Fibroblast of mammary gland (primary cell): ENCODE measurements at places on chromosomes 7 and 10.
A peak's percentile ranks its signal among the peaks of the same experiment; 100 is the strongest.

GRCh38 chr7:93352881-93353280 lies 120.7 kb downstream of the VPS50 start:
- DNase-seq: no peak

DNA sequence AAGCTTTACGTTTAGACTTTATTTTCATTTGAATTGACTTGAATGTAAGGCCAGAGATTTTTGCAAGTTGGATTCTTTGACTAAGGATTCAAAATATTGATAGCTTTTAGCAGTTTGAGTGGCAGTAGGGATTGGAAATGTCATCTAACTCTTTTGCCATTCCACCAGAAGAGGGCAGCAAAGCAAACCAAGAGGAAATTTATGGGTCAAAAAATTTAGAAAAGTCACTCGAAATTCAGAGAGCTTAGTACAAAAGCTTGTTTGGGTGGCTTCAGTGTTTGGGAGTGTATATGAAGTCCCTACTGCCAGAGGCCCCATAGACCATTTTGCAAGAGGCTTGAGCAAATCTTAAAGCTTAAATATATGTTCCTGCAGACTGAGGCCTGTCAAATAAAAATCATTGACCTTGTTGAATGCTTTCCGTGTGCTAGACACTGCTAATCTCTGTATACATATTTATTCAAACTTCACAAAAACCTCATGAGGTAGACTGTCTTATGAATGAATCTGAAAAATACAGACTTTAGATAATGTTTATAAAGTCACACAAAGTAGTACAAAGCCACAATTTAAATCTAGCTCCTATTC lies 44.6 kb upstream of the RSBN1L start:
- peak; percentile 53 for DNase-seq

DNA sequence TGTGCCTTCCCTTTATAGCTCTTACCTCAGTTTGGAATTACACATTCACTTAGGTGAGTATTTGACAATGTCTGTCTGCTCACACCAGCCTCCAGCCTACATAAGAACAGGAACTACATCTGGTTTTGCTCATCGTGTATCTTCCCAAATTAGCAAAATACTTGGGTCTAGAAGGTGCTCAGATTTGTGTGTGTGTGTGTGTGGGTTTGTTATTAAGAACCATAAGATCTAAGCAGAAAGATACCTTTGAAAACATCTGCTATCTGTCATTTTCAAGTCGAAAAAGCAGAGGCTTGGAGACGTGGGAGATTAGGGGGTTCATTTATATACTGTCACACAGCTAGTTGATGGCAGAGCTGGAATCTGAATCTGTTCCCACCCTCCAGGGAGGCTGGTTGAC lies 14.8 kb upstream of the LAMB4 start:
- no peak for DNase-seq

- DNase-seq: peak; percentile 23
Measured at GRCh38 chr10:89047397-89047796, 56.8 kb downstream of the FAS start.

DNA sequence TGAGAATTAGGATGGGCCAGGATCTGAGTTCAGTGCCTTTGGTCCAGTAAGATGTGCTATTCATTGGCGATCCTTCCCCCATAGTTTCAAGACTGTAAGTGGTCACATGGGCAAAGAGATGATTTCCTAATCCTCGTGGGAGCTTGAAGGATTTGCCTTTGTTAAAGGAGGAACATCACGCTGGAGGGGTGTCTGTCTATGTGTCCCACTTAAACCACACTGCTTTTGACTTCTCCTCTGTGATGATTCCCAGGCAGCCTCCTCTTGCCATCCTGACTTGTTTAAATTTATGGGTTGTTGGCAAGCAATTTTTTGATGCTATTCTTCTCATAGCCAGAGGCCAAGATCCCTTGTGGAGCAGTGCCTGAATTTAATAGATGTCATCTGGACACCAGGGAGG lies 154.0 kb downstream of the TCF7L2 start:
- peak; percentile 83 for DNase-seq

DNA sequence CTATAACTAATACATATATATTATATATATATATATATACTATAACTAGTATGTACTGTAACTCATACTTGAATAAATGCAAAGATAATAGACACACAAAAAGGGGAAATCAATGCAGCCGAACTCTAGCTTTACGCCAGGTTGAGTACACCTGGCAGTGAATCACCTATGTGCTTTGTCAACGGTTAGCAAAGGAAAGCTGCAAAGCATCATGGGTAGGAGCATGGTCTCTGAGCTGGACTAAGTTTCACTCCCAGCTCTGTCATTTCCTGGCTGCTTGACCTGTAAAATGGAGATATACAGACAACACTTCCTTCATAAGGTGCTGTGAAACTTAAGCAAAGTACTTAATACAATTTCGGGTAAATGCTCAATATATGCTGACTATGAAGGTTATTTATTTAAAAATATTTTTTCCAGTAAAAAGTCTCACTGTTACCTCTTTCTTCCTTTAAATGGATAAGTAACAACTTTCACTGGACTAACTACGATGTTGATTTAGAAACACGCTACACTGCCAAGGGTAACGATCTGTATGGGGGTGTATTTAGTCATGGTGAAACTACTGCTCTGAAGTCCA lies 61.7 kb upstream of the ITGA8 start:
- DNase-seq: no peak

DNA sequence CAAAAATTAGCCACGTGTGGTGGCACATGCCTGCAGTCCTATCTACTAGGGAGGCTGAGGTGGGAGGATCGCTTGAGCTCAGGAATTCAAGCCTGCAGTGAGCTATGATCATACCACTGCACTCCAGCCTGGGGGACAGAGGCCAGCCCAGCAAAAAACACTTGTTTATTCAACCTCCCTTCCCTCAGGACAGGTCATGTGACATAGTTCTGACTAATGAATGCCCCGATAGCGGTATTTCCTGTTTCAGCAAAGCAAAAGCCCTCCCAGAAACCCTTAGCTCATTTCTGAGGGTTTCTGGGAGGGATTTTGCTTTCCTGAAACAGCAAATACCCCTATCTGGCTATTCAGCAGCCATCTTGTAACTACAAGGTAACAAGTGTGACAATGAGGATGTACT lies 157.1 kb downstream of the GATA3 start:
- DNase-seq: no peak

DNA sequence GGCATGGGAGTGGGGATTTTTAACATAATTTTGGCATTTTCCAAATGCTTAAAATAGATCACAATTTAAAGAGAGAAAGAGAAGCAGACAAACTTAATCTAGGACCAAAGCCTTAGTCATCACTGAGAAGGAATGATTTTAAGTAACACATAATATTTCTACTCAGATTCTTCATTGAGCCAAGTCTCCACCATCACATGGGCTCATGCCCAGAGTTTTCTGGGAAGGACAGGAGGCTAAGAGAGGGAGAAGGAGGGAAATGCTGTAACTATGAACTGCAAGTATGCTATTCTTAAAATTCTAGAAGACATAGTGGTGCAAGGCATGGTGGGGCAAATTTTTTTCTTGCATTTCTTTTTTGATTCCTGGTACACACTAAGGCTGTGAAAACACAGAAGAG lies 23.8 kb upstream of the UBE2D1 start:
- no peak for DNase-seq

- peak; percentile 72 for DNase-seq
Measured at GRCh38 chr10:47458466-47459154, 25.3 kb downstream of the ANXA8 start.

GRCh38 chr7:20713792-20714191 lies 72.9 kb downstream of the SP8 start:
- no peak for DNase-seq
